Right atrium auricular region (tissue), 2 donors: ENCODE measurements at places on chromosomes 13 and 19.

- DNase-seq, result no peak
These were observed 21.6 kb downstream of the LTBP4 start for GRCh38 chr19:40622773-40623075.

GRCh38 chr19:51251468-51251820 lies 564 bp downstream of the SIGLECL1 start:
- no peak for DNase-seq

- peak; percentile 82 for DNase-seq
These were observed 10.3 kb downstream of the EHD2 start for GRCh38 chr19:47723581-47723940.

GRCh38 chr13:30559274-30559673 lies 58.4 kb upstream of the USPL1 start:
- DNase-seq, result no peak

GRCh38 chr19:17862711-17863519 lies 3.2 kb downstream of the RPL18A start:
- no peak for DNase-seq

DNA sequence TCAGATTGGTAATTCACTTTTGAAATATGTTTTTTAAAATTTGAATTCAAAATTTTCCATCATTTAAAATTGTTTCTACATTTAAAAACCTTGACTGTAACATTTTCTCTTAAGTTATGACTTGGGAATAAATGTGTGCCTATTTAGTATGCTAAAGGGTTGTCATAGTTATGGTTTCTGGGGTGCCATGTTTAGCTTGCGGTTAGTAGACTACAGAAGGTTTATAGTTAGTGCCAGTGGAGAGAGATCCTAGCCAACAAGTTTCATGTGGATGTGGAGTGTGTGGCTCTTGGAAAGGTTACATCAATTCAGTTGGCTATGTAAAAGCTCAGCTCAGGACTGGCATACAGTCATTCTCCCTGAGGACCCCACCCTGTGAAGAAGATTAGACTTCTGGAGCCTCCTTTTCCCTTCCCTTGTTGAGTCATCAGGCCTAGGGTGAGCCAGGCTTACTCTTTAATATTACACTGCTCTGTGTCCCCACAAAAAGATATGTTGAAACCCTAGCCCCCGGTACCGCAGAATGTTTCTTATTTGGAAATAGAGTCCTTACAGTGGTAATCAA lies 20.4 kb downstream of the LMO7 start:
- no peak for DNase-seq

DNA sequence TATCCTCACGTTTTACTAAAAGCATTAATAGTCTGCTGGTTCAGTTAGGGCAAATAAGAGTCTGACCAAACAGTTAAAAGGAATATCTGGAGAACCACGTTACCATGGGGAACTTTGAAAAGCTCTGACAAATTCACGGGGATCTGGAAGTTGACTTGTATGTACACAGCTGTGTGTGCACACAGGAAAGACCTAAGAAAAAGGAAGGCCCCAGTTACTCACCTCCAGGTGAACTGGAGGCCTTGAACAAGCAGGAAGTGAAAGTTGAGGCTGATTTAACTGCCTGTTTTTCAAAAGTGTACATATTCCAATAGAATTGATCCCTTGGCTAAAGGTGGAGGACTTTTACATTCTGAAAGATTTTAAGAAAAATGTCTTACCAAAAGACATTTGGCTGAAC lies 1891.6 kb upstream of the PCDH20 start:
- DNase-seq, result no peak

DNA sequence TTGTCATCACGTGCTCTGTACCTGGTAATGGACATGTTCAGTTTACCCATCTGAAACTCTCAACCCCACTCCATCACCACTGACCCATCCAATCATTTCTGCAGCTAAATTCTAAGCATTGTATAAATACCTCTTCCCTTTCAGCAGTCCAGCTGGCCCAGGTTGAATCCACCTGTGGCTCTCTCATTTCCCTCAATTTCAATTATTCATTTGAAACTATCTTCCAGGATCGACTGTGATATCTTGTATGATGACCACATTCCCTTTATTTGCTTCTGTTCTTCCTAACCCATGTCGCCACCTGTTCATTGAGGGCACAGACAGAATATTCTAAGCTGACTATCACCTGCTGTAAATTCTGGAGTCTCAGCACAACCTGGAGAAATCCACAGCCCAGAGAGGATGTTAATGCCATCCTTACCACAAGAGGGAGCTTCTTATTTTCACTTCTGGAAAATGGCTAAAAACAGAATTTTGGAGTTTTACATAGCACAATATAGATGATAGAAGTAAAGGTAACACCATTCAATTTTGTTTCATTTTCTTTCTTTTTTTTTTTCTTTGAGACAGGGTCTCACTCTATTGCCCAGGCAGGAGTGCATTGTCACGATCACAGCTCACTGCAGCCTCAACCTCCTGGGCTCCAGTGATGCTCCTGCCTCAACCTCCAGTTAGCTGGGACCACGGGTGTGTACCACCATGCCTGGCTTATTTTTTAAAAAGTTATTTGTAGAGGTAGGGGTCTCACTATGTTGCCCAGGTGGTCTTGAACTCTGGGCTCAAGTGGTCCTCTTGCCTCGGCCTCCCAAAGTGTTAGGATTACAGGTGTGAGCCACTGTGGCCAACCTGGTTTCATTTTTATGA lies 38.6 kb downstream of the ZNF823 start:
- DNase-seq, result no peak

DNA sequence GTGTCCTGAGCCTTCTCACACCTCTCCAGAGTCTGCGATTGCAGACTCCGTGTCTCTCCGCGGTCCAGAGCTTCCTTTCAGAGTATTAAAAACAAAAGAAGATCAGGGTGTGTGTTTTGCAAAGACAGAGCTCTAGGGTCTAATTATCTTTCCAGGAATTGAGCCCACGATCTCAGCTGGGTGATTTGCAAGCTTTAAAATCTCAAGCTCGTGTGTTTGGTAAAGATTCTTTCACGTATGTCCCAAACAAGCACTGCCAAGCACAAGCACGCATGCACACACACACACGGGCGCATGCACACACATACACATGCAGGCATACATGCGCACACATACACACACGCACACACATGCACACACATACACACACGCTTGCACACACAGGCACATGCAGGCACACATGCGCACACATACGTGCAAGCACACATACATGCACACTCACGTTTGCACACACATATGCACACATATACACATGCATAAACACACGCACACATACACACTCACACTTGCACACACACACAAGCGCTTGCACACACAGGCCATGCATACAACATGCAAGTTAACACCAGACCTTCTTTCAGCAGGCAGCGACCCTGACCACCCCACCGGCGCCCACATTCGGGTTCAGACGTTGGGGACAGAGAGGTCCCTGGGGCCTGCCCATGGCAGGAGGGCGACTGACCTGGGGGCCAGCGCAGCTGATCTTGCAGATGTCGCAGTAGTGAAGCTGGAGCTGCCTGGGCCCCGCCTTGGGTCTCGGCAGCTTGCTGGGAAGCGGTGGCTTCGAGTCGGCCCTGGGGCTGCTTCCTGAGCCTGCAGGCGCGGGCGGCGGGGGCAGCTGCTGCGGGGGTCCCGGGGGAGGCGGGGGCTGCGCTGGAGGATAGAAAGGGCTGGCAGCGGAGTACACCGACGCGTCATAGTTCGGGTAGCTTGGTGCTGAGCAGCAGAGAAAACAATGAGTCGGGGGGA lies 37.9 kb downstream of the ZFR2 start:
- DNase-seq, result no peak

DNA sequence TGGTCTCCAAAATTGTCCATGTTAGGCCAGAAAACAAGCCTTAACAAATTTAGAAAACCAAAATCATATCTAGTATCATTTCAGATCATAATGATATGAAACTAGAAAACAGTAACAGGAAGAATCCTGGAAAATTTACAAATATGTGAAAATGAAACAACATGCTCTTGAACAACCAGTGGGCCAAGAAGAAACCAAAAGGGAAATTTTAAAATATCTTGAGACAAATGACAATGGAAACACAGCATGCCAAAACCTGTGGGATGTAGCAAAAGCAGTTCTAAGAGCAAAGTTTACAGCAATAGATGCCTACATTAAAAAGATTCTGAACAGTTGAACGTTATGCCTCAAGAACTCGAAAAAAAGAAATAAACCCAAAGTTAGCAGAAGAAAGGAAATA lies 32.6 kb downstream of the VWA8 start:
- DNase-seq, result no peak

DNA sequence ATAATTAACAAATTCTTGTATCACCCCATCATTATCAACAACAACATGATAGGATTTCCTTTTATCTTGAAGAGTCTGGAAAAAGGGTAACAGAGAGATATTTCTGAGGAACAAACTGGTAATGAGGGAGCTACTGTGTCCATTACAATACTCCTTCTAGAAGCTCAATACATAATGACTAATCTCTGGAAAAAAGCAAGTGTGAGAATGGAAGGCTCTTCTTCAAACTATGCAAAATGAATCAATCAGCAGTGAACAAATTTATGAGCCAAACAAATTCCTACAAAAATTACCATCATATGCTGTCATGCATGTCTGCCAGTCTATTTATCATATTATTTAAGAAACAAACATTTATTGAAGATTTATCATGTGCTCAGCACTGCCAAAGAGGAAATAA lies 30.0 kb upstream of the USPL1 start:
- no peak for DNase-seq

DNA sequence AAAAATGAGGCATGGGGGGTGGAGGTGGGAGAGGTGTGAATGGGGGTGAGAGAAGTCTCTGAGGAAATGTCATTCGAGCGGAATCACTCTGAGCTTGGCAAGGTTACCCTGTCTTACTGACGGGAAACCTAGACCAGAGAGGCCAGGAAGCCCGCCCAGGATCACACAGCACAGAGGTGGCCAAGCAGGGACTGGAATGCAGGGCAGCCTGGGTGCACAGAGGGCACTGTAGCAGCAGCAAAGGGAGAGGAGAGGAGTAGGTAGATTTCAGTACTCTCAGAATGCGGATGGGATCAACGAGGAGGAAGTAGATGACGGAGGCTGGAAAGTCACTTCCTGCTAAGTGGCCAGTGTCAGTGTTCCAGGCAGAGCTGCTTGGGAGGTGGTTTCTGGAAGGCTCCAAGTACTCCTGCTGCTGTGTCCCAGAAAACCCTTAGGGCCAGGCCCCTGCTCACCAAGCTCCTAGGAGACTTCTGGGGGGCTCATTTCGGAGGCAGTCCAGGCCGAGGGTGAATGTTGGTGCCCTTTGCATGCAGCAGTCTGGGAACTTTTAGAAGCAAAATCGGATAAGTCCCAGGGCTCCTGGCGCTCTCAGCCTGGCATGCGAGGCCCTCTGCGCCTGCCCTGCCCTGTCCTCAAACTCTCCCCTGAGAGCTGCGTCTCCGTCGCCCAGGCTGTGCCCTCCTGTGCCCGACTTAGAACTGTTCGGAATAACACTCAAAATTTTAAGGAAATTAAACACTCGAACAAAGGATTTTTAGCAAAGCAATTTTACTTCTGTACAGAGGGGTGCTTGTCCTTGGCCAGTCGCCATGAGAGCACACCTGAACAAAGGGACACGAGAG lies 33.5 kb downstream of the DNM2 start:
- DNase-seq, result no peak

DNA sequence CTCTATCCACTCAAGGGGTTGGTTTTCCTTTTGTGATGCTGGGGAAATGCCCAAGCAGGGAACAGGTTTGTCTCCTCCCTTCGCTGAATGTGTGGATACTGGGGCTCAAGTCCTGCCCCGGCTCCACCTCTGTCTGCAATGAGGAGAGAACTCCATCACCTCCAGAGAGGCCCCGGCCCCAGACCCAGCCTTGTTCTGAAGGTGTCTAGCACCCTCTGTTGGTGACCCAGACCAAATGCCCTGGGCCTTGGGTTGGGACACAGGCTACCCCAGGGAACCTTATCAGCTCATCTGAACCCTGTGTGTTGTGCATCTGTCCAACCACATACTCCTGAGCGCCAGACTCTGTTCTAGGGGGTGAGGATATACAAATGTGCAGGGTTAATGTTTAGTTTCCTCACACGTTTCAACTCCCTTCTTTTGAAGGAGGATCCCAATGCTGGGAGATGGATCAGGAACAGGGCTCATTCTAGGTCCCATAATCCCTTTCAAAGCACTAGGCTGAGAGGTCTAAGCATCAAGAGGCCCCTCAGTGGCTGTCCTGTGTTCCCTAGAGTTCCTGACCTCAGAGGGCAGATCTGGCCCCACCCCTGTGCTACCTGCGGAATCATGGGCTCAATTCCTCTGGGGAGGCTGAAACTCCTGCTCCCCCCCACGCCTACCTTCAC lies 112.5 kb upstream of the SLC7A1 start:
- no peak for DNase-seq

GRCh38 chr13:112900226-112900600 lies 68.8 kb upstream of the MCF2L start:
- DNase-seq, result no peak

DNA sequence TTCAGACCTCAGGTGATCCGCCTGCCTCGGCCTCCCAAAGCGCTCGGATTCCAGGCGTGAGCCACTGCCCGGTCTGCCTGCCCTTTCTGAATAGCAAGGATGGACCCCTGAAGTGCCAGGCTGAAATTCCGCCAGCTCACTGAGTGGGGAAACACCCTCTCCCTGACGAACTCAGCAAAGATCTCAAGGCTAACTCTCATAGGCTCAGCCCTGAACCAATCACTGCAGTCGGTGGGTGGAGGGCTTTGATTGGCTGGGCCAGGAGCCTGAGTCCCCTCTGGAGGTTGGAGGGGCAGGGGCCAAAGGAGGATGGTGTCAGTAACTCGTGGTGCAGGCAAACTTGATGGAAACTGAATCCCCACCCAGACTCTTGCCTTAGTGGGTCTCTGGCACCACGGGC lies 11.2 kb upstream of the COMP start:
- DNase-seq, result no peak
